ENCODE measurements at places on chromosomes 6 and 20.
A peak's percentile ranks its signal among the peaks of the same experiment; 100 is the strongest.

- peak; percentile 70 for DNase-seq
These were observed 862 bp upstream of the TFAP2C start for GRCh38 chr20:56628015-56628872.

- DNase-seq: no peak
These were observed 90.2 kb downstream of the DST start for GRCh38 chr6:56552187-56553130.

GRCh38 chr20:54345301-54345724 lies 130.1 kb upstream of the DOK5 start:
- DNase-seq: no peak

- DNase-seq: no peak
These were observed 380.9 kb downstream of the GJA1 start for GRCh38 chr6:121816361-121816760.

- peak; percentile 49 for DNase-seq
These were observed 227.4 kb downstream of the DLL1 start for GRCh38 chr6:170063431-170063830.

DNA sequence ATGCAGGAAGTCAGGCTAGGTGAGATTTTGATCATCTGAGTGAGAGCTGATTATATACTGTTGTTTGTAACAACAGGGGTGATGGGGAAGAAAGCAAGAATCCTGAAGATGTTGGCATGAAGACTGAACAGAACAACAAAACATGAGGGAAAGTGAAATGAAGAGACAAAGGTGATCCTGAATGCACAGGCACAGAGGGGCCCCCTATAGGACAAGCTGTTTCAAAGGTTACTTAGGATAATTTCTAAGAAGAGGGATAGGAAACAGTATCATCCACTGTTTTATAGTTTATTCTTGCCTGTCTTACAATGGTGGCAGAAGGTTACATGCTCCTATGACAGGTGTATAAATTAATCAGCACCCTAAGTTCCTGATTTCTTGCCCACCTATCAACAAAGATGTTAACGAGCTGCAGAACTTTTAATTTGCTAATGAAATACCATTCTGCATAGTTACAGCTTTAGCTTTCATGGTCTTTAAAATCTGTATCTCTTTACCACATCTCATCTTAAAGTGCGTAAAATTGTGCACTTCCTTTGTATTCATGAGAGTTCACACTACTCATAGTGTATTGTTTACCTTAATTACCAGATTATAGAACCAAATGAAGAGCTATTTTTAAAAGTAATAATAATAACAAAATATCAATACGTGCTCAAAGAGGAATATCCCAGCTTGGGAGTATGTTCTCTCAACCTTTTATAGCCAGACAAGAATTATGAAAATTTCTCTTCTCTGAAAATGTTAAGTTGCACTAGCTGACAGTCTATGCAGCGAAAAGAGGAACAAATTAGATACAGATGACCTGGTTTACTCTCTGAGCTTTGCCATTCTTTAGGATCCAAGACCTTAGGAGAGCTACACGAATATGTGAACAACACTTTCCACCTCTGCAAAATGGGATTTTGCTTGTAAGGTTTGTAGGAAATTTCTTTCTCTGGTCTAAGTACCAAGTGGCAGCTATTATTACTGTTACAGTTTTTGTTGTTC lies 192.5 kb downstream of the EDN1 start:
- DNase-seq: no peak

- no peak for DNase-seq
These were observed 90.2 kb upstream of the RIPOR2 start for GRCh38 chr6:25025919-25026301.

GRCh38 chr6:24321538-24322162 lies 36.2 kb downstream of the DCDC2 start:
- no peak for DNase-seq
